ENCODE measurements at places on chromosomes 1 and 21.

DNA sequence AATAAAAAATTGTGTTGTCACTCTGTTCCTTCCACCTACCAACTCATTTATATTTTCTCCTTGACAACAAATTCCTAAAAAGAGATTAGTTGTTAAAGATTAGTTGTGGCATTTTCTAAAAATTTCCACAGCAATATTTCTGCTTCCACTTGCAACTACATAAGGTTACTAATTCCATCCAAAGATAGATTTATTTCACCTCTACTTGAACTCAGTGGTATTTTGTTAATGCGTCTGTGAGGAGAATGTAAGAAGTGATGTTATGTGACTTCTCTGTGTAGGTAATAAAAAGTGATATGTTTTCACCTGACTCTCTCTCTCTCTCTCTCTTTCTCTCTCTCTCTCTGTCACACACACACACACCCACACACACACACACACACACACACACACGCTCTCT, 1104.8 kb downstream of the AMY1C start:
- DNase-seq = no peak

DNA sequence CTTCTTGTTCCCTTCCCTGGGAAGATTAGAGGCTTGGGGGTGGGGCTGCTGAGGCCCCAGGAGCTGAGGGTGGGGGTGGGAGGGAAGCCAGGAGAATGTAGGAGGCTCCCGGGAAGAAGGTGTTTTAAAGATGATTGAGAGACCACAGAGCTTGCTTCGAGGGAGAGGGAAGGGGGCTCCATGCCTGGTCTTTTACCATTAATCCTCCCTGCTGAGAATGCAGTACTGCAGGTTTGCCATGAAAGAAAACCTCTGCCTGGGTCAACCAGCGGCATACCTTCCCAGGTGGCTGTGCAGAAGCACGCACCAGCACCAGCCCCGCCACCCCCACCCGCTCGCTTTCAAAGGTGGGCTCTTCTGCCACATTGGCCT, 15.4 kb downstream of the ABCA4 start:
- DNase-seq = no peak

GRCh38 chr1:23696335-23696989, 4.9 kb downstream of the RPL11 start:
- DNase-seq = no peak

- DNase-seq = no peak
Measured at GRCh38 chr1:212413902-212414327, 771 bp downstream of the PACC1 start.

DNA sequence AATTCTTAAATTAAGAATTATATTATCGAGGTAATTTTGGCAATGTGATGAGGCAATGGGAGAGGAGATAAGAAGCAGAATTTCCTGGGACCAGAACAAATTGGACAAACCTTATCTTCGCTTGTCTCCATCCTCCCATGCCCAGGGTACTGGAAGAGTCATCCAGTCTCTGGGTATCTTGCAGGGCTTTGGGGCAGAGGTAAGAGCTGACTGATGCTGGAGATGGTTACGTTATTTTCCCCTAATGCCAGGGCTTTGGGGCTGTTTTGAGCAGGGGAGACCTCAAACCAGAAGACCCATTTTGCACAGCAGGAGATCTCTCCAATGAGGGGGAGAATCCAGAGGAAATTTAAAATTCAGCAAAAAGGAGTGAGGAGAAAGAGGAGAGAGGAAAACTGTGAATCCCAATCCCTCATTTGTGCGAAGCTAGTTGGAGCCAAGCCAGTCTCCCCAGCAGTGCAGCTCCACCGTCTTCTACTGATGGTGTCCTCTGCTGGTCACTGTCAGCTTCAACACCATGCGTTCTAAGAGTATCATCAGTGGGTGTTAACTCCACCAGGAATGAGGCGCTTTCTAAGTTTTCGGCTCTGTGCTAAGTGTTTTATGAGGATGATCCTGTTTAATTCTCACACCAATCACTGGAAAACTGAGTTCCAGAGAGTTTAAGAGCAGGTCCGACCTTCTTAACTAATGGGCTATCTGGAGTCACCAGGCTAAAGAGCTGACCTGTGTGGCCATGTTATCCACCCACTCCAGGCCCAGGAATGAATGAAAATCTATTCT, 86.8 kb upstream of the CD34 start:
- peak; percentile 52 for DNase-seq

GRCh38 chr1:42035205-42035829, 116.6 kb upstream of the HIVEP3 start:
- DNase-seq = peak; percentile 82

- peak; percentile 57 for DNase-seq
Measured at GRCh38 chr1:29698033-29698432, 461.7 kb downstream of the PTPRU start.

DNA sequence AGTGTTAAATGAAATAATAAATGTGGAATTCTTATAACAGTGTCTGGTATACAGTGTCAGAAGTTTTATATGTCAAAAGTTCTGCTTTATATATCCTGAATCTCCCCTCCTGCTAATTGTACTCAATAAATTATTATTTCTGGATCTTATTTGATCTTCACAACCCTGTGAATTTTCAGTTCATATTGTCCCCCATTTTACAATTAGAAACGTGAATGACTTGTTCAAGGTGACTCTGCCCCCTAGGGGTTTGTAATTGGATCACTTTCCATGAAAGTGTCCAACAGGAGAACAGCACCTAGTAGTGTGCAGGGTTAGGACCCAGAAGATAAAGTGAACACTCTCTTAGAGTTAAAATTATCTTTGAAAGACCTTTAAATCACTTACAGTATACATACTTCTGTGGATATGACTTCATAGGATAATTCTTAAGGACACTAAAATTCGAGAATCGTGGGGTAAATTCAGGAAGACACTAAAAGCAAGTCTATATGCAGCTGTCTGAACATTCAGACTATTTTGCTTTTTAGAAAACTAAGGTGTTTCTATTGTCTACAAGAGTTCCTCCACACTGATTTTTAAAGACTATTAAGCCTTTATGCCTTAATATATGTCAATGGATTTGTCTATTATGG, 4.5 kb upstream of the DDR2 start:
- no peak for DNase-seq

DNA sequence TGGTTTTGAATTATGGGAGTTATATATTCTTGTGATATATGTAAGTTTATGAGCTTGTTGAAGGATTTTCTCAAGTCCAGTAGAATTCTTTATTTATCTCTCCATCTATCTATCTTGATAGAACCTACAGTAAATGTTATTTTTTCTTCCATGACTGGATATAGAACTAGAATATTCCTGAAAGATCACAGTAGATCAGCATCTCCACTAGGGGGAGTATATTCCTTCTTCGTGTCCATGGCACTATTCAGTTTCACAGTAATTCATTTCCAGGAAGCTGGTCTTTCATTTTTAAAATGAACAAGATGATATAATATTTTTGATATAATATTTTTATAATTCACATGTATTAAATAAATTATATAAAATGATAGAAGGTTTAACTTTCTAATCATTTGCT, 18.8 kb downstream of the TMPRSS15 start:
- peak; percentile 5 for DNase-seq

GRCh38 chr1:24619376-24619775, 23.7 kb upstream of the SRRM1 start:
- DNase-seq = no peak

DNA sequence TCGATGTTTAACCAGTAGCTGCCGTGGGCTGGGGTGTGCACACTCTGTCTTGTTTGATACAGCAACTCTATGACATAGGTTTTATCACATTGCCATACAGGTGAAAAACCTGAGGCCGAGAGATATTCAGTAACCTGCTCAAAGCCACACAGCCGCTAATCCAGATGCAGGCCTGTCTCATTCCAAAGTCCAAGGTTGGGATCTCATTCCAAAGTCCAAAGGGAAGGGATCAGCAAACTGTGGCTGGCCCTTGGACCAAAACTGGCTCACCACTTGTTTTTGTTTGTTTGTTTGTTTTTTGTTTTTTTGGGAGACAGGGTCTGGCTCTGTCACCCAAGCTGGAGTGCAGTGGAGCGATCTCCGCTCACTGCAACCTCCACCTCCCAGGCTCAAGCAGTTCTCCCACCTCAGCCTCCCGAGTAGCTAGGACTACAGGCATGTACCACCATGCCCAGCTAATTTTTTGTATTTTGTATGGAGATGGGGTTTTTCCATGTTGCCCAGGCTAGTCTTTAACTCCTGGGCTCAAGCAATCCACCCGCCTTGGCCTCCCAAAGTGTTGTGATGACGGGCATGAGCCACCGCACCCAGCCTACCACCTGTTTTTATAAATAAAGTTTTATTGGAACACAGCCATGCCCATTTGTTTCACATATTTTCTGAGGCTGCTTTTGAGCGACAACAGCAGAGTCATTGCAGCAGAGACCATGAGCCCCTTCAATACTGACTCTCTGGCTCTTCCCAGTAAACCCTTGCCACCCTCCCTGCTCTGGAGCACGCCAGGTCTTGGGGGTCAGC, 163.4 kb upstream of the TMEM51 start:
- no peak for DNase-seq

DNA sequence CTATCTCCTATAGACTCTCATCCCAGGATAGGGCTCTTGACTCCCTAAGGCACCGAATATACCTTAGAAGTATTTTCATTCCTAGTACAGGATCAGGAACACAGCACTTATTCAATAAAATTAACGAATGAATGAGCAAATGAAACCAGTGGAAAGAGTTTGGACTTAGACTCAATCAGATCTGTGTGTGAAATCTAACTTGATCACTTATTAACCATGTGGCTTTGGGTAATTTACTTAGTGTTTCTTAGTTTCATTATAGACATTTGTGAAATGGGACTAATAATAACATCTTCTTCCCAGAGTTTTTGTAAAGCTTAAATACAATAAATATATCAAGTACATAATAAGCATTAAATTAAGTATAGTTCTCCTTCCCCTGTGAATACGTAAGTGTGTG, 230.1 kb downstream of the ADGRL2 start:
- no peak for DNase-seq

GRCh38 chr1:7331926-7332535, 439.1 kb upstream of the VAMP3 start:
- no peak for DNase-seq

GRCh38 chr1:1270813-1271212, 2.8 kb downstream of the UBE2J2 start:
- no peak for DNase-seq

DNA sequence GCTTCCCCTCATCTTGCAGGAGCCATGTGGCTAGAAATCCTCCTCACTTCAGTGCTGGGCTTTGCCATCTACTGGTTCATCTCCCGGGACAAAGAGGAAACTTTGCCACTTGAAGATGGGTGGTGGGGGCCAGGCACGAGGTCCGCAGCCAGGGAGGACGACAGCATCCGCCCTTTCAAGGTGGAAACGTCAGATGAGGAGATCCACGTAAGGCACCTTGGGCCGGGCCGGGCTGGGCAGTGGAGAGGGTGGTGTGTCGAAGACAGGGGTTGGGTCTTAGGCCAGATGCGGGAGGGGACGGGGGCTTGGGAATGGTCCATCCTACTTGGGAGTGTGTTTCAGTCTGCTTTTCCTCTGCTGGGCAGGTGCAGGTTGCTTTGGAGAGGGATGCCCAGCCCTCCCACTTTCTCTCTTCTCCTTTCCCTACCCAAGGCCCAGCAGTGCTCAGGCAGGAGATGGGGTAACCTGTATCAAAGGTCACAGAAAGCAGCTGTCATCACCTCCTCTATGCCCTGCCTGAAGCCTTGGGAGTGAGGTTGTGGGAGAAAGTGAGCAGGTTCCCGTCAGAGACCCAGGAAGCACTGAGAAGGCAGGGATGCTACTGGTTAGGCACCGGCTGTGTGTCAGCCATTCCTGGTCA, 18.9 kb downstream of the EPHX1 start:
- no peak for DNase-seq

- no peak for DNase-seq
Measured at GRCh38 chr1:101247404-101248287, 10.8 kb downstream of the S1PR1 start.

- DNase-seq = no peak
Measured at GRCh38 chr1:201667479-201667878, 128.6 kb downstream of the NAV1 start.

DNA sequence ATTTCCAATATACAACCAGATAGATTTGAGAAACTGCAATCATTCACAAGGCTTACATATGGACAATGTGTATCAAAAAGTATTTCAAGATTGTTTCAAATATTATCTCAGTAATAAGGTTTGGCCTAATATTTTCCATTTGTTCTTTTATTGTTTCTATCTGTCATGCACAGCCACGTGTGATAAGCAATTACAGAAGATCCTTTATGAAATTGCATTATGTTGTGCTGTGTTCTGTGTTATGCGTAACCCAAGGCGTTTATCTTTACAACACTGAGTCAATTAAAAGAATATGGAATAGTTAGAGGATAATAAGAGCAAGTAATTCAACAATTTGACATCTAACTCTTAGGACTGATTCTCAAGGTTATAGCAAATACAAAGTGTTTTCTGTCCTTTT, 1009.3 kb upstream of the PRMT6 start:
- no peak for DNase-seq

- DNase-seq = no peak
Measured at GRCh38 chr1:244162786-244163530, 111.9 kb downstream of the ZBTB18 start.

- DNase-seq = no peak
Measured at GRCh38 chr1:223243441-223244050, 100.5 kb upstream of the TLR5 start.

- no peak for DNase-seq
Measured at GRCh38 chr1:108034396-108034795, 69.4 kb upstream of the VAV3 start.

DNA sequence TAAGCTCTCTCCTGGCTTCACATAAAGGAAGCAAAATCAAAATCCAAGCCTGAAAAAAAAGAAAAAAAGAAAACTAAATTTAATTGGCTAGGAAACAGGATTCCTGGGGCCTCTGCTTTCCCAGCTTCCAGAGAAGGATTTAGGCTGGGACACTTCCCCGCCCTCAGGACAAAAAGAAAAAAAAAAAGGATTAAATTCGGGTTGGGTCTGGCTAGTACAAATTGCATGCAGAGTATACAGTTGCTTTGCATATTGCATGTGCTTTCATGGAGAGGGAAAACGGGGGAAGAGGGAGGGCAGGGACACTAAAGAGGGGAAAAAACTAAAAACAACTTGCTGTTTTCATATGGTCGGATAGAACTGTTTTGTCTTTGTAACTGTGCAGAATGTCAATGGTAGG, 42.7 kb downstream of the OLIG1 start:
- DNase-seq = no peak

GRCh38 chr1:208534599-208534897, 290.4 kb upstream of the PLXNA2 start:
- DNase-seq = no peak

Measured in H54 (cell line).